ENCODE measurements at places on chromosomes 11 and 22.

GRCh38 chr11:20844216-20844615, 174.8 kb downstream of the NELL1 start:
- DNase-seq, result no peak

- DNase-seq, result no peak
Observed at GRCh38 chr11:121763526-121763925, 310.8 kb upstream of the SORL1-AS1 start.

GRCh38 chr11:126392633-126393013, 37.1 kb downstream of the ST3GAL4 start:
- DNase-seq, result peak; percentile 4

DNA sequence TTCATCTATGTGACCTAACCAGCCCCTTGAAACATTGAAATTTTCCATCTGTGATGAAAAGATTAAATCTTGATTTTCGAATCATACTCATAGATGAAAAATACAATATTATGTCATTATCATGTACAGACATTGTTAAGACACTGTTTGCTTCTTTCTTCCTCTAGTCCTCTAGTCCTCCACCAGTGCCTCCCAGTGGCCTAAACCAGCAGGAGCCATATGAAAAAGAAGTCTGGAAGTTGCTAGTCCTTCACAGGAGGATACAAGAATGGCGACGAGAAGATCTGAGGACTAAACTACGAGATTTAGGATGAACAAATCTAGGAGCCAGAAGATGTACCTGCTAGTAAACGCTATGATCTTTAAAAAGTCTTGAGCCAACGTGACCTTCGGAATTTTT, 134.1 kb downstream of the SLC17A6 start:
- no peak for DNase-seq

- no peak for DNase-seq
Observed at GRCh38 chr22:46964773-46965550, 202.5 kb downstream of the TBC1D22A start.

DNA sequence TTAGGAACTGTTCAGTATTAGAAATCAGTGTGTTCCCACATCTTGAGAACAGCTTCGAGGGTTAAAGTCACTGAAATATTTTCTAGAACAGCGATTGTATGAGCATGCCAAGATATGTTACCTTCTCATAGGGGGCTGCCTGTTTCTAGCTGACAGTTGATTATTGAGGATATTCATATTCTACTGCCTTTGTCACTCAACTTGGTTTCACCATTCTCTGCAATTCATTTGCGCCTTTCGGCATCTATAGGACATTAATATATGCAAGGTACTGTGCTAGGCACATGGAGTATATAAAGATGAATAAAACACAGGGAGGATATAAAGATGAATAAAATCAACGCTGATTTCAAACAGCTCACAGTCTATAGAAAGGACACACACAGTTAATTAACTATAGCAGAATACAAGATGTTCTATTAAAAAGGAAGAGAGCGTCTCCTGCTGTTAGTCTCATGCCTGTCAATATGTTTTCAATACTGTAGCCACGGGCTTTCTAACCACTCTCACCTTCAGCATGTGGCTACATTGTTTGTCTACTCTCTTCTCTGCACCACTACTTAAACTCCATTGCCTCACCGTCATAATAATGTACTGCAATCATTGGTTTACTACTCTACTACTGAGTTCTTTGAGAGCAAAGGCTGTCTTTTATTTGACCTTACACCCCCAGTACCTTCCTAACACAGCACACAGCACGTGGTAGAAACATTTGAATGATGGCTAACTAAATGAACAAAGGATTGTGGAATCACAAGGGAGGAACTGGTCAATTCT, 81.9 kb downstream of the RAB30 start:
- no peak for DNase-seq

- DNase-seq, result no peak
Observed at GRCh38 chr11:2725368-2726300, 25.8 kb upstream of the KCNQ1OT1 start.

DNA sequence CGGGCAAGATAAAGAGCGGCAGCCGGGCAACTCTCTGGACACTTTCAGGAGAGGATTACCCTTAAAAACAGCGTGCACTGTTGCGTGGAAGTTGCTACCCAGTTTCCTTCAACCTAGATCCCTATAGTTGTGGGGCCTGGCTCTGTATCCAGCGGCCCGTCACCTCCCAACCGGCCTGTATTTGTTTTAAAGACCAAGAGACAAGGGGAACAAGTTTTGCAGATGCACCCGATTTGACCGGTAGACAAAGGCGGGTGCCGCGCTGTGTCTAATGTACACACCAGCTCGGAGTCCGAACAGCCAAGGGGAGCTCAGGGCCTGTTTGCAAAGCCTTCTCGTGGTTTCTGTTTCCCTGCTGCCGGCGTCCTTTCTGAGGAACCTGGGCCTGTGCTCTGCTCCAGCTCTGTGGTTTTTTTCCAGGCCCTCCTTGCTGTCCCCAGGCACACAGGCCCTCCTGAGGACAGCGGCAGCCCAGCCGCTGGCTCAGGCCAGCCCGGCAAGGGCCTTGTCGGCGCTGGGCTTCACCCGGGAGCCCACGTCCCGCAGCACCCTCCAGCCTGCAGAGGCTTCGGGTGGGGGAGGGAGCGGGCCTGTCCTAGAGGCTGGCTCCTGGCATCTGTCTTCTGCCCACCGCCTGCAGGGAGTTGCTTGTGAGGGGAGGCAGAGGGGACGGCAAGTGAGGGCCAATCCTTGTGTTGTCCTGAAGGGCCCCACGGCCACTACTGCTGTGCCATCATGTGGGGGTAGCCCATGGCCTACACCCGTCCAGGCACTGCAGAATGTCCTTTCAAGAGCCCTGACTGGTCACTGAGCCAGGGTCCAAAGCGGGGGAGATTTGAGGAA, 1.4 kb downstream of the TBX1 start:
- no peak for DNase-seq

GRCh38 chr22:41557401-41558240, 3.2 kb upstream of the CSDC2 start:
- DNase-seq, result peak; percentile 60

- DNase-seq, result no peak
Observed at GRCh38 chr11:129803533-129803932, 12.1 kb upstream of the TMEM45B start.

- no peak for DNase-seq
Observed at GRCh38 chr11:62724171-62724570, 3.1 kb downstream of the HNRNPUL2 start.

DNA sequence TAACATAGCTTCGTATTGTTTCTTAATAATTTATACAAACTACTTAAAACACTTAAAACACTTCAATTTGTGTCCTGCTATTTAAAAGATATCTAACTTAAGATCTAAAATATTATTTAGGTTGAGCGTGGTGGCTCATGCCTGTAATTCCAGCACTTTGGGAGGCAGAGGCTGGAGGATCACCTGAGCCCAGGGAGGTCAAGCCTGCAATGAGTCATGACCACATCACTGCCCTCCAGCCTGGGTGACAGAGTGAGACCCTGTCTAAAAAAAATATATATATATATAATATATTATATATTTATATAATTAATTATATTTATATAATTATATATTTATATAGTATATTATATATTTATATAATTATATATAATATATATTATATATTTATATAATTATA, 4.2 kb upstream of the CTR9 start:
- no peak for DNase-seq

DNA sequence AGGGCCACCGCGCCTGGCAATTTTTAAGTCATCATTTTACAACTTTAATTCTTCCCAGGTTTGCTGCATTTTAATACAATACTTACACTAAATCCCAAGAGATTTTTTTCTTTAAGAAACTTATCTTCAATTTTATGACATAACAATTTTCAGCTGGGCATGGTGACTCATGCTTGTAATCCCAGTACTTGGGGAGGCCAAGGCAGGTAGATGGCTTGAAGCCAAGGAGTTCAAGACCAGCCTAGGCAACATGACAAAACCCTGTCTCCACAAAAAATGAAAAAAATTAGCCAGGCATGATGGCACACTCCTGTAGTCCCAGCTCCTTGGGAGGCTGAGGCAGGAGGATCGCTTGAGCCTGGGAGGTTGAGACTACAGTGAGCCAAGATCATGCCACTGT, 38.8 kb downstream of the CLDN25 start:
- no peak for DNase-seq

DNA sequence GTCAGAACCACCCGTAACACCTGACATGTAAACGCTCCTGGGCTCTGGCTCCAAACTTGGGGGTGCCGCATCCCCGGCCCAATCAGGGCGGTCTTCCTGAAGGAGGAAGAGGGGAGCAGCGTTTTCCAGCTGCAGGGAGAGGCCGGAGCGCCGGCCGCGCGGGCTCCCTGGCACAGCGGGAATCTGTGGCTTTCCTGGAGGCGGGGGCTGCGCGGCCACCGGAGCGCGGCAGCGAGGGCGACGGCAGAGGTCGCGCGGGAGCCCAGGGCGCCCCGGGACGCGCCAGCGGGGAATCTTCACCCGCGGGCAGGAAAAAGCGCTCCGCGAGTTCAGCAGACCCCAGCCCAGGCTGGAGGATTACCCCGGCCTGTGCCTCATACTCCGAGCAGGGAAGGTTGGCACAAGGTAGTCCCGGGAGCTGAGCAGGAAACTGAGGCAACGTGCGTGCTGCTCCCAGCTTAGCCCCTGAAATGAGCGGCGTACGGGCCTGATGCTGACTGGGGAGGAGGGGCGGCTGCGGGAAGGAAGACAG, 600 bp upstream of the ESAM start:
- DNase-seq, result no peak

DNA sequence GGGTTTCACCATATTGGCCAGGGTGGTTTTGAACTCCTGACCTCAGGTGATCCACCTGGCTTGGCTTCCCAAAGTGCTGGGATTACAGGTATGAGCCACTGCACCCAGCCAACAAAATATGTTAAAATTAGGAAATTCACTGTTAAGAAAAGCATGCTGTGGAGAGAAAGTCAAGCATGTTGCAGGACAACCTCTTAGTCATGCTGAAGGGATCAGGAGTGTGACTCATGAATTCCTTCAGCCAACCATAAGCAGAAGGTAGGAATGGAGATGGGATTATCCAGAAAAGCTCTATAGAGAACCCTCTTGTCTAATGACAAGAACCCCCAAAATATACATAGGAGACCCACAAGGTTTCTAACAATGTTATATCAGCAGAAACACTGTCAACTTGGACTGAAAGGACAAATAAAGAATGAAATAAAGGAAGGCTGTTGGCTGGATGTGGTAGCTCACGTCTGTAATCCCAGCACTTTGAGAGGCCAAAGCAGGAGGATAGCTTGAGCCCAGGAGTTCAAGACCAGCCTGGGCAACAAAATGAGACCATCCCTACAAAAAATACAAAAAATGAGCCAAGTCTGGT, 16.0 kb downstream of the MRTFA start:
- DNase-seq, result no peak

DNA sequence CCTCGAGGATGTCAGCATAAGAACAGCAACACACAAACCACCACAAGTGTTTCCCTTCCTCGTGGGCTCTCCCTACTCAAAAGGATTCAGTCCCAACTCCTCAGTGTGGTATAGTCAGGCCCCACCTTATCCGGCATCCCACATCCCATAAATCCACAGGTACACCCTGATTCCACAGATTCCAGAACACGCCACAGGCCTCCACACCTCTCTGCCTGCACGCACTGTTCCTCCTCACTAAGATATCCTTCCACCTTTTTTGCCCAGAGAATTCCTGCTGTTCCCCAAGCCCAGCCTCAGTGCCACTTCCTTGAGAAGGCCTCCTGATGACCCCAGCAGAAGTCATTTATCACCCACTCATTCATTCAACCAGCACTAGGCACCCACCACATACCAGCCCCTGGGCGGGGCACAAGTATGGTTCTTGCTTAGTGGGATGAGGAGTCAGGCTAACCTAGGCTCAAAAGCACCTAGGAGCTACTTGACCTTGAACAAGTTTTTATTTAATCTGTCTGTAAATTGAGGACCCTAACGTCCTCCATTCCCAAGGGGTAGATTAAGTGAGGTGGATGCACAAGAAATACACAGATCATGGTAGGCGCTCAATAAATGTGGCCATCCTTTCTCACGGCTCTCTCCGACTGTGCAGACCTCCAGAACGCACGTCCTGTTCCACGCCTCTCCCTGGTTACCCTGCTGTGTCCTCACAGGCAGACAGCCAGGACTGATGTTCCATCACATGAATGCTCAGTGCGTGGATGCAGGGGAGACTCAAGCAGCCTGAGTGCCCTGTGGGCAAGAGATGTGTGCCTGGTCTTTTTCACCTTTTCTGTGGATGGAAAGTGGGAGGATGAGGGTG, 2.1 kb upstream of the KCNJ4 start:
- DNase-seq, result no peak

GRCh38 chr11:6979365-6979764, 40.8 kb downstream of the ZNF214 start:
- DNase-seq, result no peak

DNA sequence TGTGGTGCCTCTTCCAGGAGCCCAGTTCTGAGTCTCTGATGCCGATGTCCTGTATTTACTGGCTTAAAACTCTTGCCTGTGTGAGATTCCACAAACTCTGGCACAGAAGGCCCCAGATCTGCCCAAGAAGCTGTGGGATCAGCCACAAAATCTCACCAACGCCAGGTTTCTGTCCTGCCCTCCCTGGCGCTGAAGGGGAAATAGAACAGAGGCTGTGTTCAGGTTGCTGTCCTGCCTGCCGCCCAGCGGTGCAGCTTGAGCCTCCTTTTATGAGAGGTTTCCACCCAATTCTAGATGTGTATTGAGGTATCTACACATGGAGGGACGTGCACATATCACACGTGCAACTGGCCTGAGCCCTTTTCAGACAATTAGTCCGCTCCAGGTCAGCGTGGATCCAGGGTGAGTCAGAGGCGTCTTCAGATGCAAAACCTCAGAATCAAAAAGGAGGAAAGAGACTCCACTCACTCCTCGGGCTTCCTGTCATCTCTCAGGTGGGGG, 2.2 kb downstream of the TMEM80 start:
- no peak for DNase-seq

DNA sequence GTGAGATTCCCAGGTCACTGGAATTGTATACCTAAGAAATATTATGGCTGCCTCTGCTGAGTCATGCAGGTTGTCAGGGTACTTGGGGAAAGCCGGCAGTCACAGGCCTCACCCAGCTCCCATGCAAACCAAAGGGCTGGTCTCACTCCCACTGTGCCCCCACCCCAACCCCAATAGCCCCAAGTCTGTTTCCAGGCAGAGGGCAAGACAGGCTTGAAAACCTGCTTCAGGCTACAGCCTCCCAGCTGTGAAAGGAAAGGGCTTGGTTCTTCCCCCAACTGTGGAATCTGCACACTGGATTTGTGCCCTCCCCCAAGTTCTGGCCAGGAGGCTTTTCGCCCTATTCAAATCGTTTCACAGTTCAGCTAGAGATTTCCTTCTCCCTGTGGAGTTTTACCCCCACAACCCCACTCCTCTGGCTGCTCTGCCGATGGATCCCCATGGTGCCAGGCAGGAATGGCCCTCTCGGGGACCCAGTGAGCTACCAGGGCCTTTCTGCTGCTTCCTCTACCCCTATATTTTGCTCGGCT, 37.0 kb upstream of the ABTB2 start:
- no peak for DNase-seq

GRCh38 chr11:32316232-32316631, 119.1 kb downstream of the WT1 start:
- DNase-seq, result no peak
